ENCODE measurements at places on chromosomes 1 and 21.

- DNase-seq: no peak
Measured at GRCh38 chr1:154663471-154664060, 55.6 kb upstream of the ADAR start.

DNA sequence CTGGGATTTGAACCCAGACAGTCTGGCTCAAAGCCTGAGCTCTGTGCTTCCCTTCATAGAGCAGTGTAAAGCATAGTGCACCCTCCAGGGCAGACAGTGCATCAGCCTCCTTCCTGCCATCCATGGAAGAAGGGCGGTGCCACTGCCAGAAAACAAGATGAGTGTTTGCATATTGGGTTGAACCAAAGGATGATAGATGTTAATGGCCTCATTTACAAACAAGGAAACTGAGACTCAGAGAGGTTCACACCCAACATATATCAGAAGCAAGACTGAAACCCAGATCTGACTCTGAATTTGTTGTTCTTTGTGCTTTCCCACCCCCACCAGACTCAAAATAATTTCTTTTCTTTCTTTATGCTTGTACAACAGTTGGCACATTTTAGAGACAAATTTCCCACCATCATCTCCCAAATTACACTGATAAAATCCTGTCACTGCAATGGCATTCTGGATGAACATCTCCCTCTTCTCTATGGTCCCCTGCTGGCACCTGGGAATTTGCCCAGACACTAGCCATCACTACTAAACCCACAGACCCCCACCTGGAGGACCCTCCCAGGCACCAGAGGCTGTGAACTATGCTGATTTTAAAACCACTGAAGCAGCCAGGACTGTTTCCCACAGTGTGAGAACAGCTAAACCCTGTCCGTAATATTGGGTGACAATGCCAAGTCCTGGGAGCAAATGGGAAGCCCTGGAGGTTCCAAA is 45.4 kb upstream of the MPZL1 start:
- no peak for DNase-seq

- no peak for DNase-seq
Measured at GRCh38 chr1:224919508-224919907, 10.0 kb upstream of the DNAH14 start.

- peak; percentile 50 for DNase-seq
Measured at GRCh38 chr1:1614204-1614953, 921 bp upstream of the MIB2 start.

DNA sequence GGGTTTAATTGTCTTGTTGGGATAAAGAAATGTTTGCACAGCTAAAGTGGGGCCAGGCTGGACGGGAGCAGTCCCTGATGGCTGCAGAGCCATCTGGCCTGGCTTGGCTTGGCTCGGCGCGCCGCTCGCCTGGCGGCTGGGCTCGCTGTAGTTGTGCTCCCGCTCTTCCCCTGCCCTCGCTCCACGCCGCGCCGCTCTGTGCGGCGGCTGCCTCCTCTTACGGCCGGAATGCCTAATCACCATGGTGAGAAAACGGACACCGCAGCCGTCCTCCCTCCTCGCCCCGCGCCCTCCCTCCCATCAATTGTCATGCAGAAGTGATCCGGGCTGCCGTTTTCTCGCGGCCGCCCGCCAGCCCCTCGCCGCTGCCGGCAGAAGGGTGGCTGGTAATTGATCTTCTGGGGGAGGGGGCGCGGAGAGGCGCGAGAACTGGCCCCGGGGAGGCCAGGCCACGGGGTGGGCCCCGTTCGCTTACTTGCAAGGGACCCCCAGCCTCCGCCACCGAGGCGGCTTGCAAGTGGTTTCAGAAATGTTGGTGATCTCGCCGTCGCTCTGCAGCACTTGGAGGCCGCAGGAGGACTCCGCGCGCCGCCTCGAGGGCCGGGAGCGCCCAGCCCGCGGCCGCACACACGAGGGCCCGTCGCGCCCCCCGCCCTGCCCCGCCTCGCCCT is 12.4 kb downstream of the RNF220 start:
- peak; percentile 90 for DNase-seq

DNA sequence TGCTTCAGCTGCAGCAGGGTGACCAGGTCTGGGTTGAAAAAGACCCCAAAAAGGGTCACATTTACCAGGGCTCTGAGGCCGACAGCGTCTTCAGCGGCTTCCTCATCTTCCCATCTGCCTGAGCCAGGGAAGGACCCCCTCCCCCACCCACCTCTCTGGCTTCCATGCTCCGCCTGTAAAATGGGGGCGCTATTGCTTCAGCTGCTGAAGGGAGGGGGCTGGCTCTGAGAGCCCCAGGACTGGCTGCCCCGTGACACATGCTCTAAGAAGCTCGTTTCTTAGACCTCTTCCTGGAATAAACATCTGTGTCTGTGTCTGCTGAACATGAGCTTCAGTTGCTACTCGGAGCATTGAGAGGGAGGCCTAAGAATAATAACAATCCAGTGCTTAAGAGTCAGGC is 2.9 kb downstream of the C1QA start:
- DNase-seq: peak; percentile 28

- no peak for DNase-seq
Measured at GRCh38 chr1:89125240-89125912, 538 bp downstream of the GBP2 start.

GRCh38 chr1:87942165-87942564 is 613.5 kb downstream of the LMO4 start:
- DNase-seq: no peak

GRCh38 chr1:77605246-77606026 is 77.0 kb downstream of the ZZZ3 start:
- DNase-seq: peak; percentile 81

DNA sequence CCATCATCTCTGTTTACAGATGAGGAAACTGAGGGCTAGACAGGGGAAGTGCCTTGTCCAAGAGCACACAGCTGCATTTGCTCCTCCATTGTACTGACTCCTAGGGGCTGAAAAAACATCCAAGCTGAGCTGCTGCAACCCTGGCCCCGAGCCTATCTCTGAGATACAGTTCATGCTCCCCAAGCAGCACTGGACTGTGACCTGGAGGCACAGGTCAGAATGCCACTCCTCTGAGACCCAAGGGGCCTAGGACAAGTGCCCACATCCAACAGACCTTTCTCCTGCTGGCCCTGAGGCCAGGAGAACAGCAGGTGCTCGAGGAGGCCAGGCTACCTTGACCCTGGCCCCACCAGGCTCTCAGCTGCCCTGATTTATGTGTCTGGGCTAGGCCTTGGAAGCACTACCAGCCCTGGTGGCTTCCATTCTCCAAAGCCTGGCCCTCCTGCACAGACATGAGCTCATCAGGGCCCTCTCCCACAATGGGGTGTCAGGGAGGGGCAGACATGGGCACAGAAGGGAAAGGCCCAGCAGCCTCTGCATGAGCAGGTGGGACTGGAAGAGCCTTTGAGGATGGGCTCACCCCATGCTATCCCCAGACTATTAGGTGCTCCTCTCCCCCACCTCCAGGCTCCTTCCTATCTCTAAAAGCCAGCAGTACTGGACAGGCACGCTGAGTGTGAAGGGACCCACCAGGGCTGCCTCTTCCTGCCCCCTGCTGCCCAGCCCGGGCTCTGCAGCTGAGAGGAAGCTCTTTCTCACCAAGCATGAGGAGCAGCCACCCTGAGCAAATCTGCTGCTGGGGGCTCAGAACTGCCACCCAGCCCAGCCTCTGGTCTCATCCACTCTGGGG is 18.8 kb downstream of the ADGRB2 start:
- DNase-seq: peak; percentile 71

DNA sequence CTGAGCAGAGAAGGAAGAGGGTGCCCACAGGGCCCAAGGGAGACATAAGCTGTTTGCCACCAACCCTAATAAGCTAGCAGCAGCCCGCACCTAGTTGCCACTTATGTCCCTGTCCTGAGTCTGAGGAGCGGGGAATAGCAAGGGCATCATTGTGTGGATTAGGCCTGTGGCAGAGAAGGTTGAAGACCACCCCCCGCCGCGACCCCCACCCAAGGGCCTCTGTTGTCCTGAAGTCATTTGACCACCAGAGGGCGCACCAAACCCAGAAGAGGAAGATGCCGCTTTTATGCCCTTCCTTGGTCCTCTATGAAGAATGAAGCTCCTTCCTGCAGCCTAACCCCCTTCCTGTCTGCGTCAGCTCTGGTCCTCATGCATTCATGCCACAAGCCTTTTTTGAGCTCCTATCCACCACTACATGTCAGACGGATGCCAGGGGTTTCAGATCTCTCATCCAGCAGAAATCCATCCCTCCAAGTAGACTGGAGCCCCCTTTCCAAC is 16.6 kb downstream of the RHBG start:
- peak; percentile 88 for DNase-seq

GRCh38 chr1:243740255-243740999 is 109.6 kb downstream of the AKT3 start:
- DNase-seq: no peak

GRCh38 chr1:193919827-193920226 is 733.4 kb upstream of the B3GALT2 start:
- DNase-seq: no peak

- DNase-seq: peak; percentile 56
Measured at GRCh38 chr1:187689129-187689528, 860.4 kb downstream of the PLA2G4A start.

- DNase-seq: no peak
Measured at GRCh38 chr1:207644166-207644851, 624 bp upstream of the CR1L start.

DNA sequence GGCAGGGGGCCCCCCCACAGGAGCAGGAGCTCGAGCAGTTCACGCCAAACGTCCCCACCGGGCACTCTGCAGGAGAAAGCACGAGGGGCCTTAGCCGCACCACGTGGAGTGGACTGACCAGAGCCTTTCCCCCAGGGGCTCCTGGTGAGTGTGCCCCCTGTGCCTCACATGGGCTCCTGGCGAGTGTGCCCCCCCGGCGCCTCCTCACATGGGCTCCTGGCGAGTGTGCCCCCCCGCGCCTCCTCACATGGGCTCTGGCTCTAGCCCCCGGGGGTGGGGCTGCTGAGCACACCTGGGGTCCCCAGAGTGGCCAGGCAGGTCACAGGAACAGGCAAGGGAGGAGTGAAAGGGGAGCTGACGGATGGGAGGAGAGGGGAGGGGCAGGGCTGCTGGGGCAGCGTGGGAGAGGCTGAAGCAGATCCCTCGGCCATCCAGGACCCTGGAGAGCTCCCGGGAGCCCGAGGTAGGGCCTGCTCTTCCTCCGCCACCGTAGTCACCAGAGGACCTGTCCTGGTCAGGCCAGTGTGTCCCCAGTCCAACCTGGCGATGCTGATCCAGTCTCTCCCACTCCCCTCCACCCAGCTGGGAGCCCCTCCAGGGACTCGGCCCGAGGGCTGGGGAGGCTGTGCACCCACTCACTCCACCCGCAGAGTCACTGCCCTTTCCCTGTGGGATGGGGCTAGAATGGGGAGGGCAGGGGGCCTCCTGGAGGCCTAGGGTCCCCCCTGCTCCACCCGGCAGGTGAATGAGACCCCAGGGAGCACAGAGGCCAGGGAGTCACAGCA is 47.6 kb downstream of the ARHGEF16 start:
- DNase-seq: peak; percentile 21

DNA sequence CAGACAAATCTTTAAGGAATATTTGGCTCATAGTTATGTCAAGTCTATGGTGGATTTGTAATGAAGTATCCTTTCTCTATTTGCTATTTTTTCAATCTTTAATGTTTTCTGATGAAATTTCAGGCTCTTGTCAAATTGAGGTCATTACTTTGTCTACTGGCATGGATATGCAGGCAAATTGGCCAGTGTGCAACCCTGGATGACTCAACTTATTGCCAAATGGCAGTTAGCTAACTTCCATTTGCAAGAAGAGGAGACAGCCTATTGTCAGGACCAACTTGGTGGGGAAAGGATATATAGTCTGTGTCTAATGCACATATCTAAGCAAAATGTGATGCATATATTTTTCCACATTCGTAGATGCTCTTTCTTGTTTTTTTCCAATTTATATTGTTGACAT is 530.5 kb downstream of the PTBP2 start:
- peak; percentile 3 for DNase-seq

DNA sequence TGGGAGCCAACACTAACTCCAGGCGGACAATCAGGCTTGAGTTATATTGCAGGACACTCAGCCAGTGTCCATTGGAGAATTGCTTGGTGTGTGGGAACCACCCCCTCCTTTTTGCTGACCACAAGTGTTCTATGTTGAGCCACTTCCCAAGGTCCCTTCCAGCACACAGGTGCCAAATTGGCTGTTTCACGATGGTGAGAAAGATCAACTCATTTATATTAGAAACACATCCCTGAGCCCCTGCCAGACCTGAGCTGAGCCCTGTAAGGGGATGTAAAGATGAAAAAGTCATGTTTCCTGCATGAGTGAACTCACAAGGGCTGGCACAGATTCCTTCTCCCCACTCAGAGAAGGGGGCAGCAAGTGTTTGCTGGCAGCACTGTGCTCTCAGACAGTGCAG is 96.5 kb downstream of the KCNN3 start:
- no peak for DNase-seq

- no peak for DNase-seq
Measured at GRCh38 chr1:66012106-66012784, 219.6 kb downstream of the PDE4B start.

GRCh38 chr1:192489047-192489446 is 86.5 kb upstream of the RGS1 start:
- peak; percentile 86 for DNase-seq

DNA sequence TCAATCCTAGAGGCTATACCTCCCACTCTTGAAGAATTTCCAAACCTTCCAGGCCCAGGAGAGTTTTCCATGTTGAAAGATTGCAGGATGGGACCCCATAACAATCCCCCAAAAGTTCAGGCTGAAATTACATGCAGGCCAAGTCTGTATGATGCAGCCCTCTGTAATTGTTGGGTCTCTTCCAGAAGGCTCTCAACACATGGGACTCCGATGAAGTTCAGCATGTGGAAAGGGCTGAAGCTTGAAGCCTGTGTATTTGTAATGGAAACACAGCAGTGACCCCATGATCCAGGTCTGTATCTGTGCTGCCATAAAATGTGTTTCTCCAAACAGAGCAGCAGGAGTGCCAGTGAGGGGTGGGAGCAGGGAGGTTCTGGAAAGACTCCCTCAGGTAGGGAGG is 202.5 kb upstream of the LYPLAL1 start:
- no peak for DNase-seq

GRCh38 chr1:12555411-12556367 is 62.3 kb downstream of the DHRS3 start:
- no peak for DNase-seq

GRCh38 chr1:70038025-70038424 is 167.4 kb downstream of the LRRC40 start:
- DNase-seq: peak; percentile 12

DNA sequence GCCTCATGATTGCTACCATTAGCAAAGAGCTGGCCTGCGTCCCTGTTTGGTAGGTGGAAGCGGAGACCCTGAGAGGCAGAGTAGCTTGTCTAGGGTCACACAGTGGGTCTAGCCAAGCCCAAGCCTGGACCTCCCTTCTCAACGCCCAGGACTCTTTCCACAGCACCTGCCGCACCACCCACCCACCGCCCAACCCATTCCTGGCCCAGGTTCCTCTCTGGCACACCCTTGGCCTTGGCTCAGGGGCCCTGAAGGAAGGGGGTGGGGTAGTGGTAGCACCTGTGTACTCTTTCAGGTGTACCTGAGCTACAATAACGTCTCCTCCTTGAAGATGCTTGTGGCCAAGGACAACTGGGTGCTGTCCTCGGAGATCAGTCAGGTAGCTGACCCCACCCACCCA is 19.3 kb downstream of the FAM151A start:
- no peak for DNase-seq

DNA sequence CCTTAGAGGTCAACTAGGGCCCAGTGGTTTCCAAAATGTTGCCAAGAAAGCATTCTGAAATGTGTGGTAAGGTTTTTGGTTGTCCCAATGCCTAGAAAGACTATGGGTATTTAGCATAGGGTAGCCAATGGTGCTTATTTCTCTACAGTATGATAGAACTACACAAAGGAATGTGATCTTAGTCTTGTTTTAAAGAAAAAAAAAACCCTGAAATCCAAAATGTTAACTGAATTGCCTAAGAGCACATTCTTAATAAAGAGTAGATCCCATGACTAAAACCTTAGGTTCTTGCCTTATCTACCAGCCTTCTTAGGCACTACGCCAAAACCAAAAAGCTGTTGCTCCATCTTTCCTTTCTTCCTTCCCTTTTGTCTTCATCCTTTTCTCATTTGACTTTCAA is 428.2 kb downstream of the MRPL39 start:
- no peak for DNase-seq

Measured in NCI-H69 (cell line).